ENCODE measurements at places on chromosomes 16 and 17. TPM values are rescaled to one million over a fixed set of nuclear protein-coding genes. Genes with fewer than 3 reads are reported as not detected.
A peak's percentile ranks its signal among the peaks of the same experiment; 100 is the strongest.

Gene OR1A1
- total RNA-seq: not detected

Gene ZG16
- total RNA-seq: not detected

Gene GPR179
- 0.08 TPM for total RNA-seq

Gene PIPOX
- 6.2 TPM for total RNA-seq

Gene SLC6A2
- total RNA-seq: 0.62 TPM

Gene KRT17
- not detected for total RNA-seq

Gene HOXB7
- 8.9 TPM for total RNA-seq

Gene UTS2R
- total RNA-seq: not detected

Gene KCNJ16
- not detected for total RNA-seq

Gene CCL2
- 14.5 TPM for total RNA-seq

Gene ATXN2L
- total RNA-seq: 58.6 TPM

DNA sequence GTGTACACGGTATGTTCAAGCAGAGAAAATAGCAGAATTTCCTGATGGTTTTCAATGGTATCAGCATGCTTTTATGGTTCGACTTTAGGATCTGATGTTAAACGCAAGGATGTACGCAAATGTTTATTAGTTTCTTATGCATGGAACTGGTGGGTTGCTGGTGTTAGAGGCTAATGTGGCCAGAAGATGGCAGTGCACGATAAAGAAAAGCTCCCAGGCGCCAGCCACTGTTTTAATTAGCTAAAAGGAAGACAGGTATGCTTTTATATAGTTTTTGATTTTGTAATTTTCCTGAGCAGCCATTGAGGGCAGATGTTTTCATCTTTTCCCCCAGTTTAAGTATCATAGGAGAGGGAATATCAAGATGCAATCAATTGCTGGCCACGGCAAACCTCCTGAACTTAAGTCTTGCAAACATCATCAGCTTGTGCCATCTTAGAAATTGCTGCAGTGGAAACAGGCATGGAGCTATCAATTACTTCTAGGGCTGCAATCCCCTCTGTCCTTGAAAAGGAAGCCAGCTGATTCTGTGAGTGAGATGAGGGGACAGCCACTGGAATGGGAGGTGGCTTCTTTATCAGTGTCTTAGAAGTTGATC is 648.5 kb upstream of the RBFOX1 start:
- no peak for ATAC-seq

GRCh38 chr16:78505036-78505435 is 405.6 kb downstream of the WWOX start:
- ATAC-seq: no peak

DNA sequence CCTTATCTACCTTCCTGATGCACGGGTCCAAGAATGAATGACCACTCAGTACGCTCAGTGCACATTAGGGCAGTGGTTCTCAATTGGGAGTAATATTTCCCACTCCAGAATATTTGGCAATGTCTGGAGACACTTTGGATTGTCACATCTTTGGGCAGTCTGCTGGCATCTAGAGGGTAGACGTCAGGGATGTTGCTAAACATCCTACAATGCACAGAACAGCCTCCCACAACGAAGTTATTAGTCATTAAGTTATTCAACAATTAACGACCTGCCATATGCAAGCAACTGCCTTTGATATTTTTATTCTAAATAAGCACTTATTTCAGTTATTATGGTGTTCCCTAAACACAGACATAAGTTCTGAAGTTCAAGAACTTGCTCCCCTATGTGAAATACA is 669.3 kb downstream of the TOX3 start:
- no peak for ATAC-seq

- peak; percentile 72 for ATAC-seq
Observed at GRCh38 chr17:64572682-64573154, 65.9 kb downstream of the CEP95 start.

GRCh38 chr16:76801357-76801756 is 389.6 kb upstream of the MON1B start:
- ATAC-seq: no peak

DNA sequence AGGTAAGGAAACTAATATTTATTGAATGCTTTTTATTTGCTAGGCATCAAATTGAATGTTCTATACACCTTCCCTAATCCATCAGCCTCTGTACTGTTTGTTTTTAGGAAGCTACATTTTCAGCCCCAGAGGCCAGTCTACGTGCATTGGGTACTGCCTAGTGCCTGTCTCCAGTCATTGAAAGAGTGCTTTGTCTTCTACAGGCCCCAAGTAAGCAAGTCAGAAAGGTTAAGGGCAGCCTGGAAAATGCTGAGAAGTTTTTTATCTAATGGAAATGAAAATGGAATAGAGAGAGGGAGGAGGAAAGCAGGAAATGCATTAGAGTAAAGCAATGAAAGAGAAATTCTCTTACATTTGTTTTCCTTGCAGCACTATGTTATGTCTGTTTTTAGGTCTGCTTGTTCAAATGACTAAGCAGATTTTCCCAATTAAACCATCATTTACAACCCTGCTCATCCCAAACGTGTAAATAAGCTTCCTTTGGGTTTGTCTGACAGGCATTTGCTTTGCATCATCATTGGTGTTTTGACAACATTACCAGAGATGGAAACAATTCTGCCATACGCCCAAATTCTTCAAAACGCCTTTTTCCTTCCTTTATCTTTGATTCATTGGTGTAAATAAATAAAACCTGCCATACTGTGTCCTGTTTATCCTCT is 116.0 kb upstream of the GOT2 start:
- ATAC-seq: no peak

- ATAC-seq: no peak
Observed at GRCh38 chr17:13920413-13920812, 148.9 kb upstream of the COX10 start.

- no peak for ATAC-seq
Observed at GRCh38 chr16:78552106-78552675, 452.7 kb downstream of the WWOX start.

- ATAC-seq: peak; percentile 87
Observed at GRCh38 chr16:85750827-85751697, at the start of gene C16orf74. Gene C16orf74 (minus strand): TSS chr16:85751096. CDS start chr16:85735217, 15,879 bp downstream.

DNA sequence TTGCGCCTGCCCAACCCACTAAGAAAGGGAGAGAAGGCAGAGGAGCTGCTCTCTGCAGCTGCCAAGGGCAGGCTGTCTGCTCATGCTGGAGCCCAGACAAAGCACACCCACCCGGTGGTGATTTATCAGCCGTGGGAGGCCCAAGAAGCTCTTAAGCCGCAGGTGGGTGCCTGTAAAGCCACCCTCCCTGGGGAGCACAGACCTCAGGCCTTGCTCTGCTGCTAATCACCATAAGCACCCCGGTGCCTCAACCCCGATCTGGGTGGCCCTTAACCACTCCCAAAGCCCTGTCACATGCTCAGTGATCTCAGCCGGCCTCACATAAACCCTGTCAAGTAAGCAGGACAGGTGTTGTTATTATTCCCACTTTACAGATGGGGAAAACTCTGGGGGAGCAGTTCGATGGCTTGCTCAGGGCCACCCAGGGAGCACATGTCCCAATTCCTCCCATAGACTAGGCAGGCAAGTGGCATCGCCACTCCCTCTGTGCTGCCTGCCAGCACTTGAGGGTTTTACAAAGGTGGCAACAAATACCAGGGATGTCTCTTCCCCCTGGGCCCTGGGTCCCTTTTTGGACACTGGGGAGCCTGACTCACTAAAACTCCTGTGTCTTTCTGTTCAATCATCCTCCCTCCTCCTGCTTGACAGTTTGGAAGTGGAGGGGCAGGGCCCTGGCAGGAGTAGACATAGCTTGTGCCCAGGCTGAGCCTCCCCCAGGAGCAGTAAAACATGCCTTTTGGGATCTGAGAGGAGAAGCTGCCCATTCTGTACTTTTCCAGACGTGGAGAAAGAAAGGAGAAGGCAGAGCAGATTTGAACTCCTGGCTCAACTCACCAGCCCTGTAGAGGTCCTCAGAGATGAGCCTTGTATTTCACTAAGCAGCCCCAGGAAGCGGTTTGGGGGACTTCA is 299.3 kb downstream of the SOX9 start:
- ATAC-seq: no peak

DNA sequence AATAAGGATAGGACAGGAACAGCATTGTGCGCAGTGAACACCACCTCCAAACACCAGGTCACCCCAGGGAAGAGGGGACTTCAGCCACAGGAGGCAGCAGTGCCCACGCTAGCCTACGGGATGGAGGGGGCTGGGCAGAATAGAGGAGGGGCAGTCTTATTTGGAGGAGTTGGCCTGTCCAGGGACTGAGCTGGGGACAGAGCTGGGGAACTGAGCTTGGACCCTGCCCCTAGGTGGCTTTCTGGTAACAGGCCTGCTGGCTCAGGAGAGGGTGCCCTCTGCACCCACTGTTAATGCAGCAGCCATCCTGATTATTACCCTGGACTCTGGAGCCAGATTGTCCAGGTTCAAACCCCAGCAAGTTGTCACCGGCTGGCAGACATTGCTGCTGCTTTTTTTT is 9.3 kb downstream of the CCDC102A start:
- ATAC-seq: no peak

- ATAC-seq: peak; percentile 31
Observed at GRCh38 chr17:27466743-27467375, 10.6 kb downstream of the KSR1 start.

DNA sequence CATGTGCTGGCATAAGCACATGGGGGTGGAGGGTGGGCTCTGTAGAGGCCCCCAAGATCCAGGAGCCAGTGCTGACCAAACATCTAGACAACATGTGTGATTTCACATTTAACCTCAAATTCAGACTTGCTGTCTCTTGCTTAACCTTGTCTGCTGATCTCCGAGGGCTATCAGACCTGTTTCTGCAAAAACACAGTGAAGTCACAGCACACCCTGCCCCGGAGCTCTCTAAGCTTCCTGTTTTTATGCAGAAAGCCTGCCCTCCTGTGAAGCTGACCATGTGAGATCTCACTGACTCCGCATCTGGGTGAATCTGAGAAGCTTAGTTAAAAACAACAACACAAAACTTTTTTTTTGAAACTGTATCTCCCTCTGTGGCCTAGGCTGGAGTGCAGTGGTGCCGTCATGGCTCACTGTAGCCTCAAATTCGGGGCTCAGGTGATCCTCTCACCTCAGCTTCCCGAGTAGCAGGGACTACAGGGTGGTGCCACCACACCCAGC is 6.6 kb upstream of the DPEP2 start:
- peak; percentile 77 for ATAC-seq

DNA sequence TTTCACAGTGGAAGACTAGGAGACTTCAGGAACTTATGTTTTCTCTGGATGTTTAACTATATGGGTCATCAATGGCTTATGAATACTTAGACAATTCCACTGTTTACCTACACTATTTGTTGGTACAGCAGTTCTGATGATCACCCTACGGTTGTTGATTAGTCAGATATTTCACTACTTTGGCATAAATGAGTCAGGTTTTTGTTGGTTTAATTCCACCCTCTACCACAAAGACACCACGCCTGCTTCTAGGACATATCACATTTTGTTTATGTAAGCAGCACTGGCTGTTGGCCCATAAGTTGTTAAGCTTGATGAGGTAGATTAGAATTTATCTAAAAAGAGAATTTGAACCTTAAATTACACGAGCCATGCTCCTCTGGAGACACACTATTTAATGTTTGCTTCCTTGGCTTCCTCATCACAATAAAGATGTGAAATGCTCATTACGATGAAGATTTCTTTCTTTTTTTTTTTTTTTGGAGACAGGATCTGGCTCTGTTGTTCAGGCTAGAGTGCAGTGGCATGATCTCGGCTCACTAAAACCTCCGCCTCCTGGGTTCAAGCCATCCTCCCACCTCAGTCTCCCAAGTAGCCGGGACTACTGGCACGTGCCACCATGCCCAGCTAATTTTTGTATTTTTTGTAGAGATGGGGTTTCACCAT is 4.3 kb downstream of the GDE1 start:
- no peak for ATAC-seq

GRCh38 chr16:23835390-23836077 is at the start of gene PRKCB:
Gene PRKCB (plus strand): TSS chr16:23835983.
- peak; percentile 93 for ATAC-seq

DNA sequence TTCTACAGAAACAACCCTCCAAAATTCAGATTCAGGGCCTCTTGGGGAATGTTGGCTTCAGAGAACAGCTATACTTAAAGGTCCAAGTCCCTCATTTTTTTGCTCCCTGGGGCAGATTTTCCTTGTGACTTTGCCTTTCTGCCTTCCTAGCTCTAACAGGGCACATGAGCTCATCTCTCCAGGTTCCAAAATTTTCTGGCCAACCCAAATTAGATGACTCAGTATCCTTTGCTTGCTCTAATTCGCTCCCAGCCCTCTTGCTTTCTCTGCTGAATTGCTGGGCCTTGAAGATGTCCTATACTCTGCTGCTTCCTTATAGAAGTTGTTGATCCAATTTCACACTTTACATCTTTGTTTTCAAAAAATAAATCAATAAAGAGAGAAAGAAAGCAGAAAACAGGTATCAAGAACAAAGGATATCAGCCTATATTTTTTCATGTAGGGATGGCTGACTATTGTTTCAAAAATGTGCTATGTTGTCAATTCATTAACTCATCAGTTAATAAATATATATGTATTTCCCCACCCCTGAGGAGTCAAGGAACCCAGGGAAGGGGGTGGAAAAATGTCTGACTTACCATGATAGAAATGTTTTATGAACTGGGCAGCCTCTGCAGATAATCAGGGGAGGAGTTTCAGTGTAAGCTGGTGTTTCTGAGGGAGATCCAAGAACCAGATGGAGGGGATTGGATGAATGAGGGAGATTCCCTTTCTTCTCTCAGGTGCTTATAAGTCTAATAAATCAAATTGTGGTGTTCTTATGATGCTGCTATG is 1.0 kb upstream of the KRTAP4-2 start:
- no peak for ATAC-seq

- peak; percentile 42 for ATAC-seq
Observed at GRCh38 chr16:67528870-67529581, 397 bp downstream of the RIPOR1 start.

Measured in gastroesophageal sphincter (tissue), 4 donors.